ENCODE measurements at places on chromosomes 6 and 20.

DNA sequence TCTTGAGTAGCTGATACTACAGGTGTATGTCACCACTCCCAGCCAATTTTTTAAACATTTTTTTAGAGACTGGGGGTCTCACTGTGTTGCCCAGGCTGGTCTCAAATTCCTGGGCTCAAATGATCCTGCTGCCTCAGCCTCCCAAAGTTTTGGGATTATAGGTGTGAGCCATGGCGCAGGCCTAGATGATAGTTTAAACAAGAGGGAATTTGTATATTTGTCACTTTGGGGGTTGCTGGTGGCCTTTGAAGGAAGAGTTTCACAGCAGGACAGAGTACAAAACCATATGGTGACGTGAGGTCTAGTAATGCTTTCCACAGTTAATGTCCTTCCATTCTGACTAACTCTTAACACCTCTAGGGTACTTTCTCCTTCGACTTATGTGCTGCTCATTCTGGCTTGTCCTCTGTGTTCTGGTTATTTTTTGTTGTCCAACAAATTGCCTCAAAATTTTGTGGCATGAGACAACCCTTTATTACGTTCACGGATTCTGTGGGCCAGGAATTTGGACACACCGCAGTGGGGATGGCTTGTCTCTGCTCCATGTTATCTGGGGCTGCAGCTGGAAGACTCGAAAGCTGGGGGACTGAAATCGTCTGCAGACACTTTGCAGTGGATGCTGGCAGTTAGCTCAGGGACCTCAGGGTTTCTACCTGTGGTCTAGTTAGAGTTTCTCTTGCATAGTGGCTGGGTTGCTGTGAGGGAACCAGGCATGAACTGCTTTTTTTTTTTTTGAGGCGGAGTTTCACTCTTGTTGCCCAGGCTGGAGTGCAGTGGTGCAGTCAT, 23.0 kb upstream of the IER3 start:
- no peak for DNase-seq

GRCh38 chr20:23574977-23575376, 6.7 kb upstream of the CST9L start:
- DNase-seq = no peak

DNA sequence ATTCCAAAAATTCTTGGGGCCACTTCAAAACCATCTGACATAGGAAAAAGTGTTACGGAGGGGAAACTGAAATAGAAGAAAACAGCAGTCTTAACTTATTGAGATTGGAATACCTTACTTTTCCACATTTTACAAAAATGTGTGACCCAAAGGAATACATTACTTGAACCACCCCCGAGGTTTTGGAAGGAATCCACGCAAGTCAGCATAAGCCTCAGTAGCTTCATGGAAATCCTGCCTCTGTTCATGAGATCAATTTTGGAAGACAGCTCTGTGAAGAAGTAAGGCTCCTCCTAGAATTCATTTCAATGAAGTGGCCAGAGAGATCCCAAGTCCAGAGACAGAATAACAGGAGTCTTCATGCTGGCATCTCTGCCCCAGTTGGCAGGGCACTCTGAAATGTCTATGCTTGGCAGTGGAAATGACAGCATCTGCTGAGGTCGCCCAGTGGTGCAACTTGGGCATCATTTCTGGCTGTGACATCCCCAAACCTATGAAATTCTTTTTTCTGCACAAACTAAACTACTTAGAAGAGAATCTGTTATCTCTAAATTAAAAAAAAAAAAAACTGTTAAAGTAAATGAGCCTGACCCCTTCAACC, 132.5 kb downstream of the EPM2A start:
- no peak for DNase-seq

- DNase-seq = no peak
Observed at GRCh38 chr6:3526962-3527650, 70.3 kb upstream of the SLC22A23 start.

GRCh38 chr6:90249458-90249857, 47.2 kb downstream of the BACH2 start:
- peak; percentile 18 for DNase-seq

- DNase-seq = no peak
Observed at GRCh38 chr20:37980383-37980782, 52.9 kb downstream of the TTI1 start.

DNA sequence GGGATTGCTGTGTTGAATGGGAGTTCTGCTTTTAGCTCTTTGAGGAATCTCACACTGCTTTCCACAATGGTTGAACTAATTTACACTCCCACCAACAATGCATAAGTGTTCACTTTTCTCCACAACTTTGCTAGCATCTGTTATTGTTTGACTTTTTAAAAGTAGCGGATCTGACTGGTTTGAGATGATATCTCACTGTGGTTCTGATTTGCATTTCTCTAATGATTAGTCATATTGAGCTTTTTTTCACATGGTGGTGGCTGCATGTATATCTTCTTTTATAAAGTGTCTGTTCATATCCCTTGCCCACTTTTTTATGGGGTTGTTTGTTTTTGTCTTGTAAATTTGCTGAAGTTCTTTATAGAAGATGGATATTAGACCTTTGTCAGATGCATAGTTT, 588.3 kb upstream of the ADGRB3 start:
- no peak for DNase-seq

DNA sequence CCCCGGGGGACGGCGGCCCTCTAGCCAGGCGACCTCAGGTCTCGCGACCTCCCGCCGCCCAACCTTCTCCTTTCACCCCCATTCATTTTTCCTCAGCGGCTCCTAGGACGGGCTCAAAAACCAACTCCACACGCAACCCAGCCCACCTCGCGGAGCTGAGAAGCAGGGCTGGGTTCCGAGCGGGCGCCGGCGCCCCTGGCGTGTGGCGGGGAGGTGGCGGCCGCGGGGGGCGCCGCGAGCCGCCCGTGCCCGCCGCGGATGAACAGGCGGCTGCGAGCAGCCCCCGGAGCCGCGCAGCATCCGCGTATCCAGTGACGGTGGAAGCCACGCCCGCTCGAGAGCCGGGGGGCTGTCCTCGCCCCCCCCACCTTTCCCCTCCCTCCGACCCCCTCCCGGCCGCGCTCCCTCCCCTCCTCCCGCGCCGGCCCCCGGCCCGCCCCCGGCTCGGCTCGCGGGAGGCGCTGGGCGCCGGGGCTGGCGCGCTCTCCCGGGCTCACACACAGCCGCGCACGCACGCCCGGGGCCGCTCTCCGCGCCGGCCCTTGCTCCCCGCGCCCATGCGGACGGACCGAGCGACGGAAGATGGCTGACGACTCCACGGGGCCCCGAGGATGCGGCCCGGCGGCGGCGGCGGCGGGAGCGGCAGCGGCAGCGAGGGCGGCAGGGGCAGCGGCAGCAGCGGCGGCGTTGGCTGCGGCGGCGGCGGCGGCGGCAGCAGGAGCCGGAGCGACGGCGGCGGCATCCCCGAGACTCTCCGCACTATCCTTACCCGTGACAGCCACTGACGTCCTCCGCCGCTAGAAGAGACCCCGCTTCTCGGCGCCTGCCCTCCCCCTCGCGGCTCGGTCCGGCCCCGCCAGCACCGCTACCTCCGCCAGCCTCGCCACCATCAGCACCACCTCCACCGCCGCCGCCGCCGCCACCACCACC, at the start of gene SOBP:
Gene SOBP (plus strand): TSS at position 482 of the 930 bp plus-strand sequence. CDS start 500 bp downstream, outside the sequence.
- DNase-seq = peak; percentile 39

GRCh38 chr6:24945054-24945453, 9.3 kb upstream of the RIPOR2 start:
- DNase-seq = no peak

DNA sequence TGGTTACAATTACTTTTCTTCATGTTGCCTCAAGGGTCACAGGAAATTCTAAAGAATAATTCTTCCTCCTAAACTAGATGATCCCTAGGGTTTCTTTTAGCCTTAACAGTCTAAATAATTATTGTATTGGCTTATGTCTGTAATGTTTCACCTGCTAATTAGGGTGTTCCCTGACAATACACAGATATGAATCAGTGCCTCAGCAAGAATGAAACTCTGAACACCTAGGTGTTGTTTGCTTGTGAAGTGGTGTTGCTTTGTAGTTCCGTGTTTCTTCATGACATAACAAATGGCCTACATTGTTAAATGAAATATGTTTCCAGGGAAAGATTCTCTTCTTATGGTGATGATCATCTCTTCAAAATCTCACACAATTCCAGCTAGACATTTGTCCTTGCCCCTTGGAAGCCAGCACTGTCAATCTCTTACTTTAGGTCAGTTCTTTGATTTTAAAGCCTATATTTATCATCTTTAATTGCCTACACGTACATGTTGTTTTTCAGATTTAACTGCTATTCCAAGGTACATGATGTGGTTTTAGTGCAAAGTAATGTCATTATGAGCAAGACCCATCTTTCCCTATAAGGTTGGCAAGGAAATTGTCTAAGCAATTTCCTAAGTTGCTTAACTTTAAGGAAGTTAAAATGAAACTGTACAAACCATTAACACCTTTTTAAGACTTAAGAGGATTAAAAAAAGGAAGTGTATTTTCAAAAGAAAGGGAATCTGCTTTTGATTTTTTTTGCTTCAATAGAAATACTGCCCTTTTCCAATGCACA, 111.9 kb downstream of the TBC1D7 start:
- no peak for DNase-seq

DNA sequence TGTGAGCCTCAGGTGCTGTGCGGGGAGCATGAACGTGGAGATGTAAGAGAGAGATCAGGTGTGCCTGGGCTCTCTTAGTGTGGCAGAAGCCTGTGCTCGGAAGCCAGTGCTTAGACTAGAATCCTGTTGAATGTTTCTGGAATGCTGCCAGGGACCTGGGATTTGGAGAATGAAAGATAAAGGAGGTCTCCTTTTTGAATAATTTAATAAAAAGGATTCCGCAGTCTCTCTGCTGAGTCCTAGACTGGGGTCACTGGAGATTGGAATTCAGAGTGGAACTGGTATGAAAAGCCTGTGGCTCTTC, 18.8 kb upstream of the EFCAB8 start:
- DNase-seq = no peak

- no peak for DNase-seq
Observed at GRCh38 chr6:139879823-139880356, 505.4 kb upstream of the CITED2 start.

GRCh38 chr6:166726201-166726600, 99.2 kb upstream of the RPS6KA2 start:
- no peak for DNase-seq

GRCh38 chr6:134346932-134347545, 29.1 kb upstream of the SGK1 start:
- no peak for DNase-seq

- no peak for DNase-seq
Observed at GRCh38 chr6:131950767-131951575, at the start of gene CCN2. Gene CCN2 (minus strand): TSS chr6:131951372. CDS start chr6:131951172, 200 bp downstream.

GRCh38 chr6:53070806-53071205, 5.6 kb downstream of the FBXO9 start:
- DNase-seq = no peak

DNA sequence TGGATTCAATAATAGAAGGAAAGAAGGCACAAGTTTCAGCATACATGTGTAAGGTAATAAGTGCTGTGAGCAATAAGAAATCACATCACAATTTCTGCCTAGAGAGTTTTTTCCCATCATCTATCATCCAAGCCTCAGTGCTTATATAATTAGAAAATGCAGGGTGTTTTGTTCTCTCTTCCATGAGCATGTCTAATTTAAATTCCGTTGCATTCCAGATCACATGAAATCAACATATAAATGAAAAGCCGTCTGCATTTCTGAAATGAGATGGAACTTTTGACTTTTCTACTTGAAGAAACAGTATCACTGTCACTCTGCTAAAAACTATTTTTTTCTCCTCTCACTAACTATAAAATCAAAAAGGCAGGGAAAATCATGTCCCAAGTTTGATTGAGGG, 74.5 kb upstream of the CD2AP start:
- DNase-seq = no peak

DNA sequence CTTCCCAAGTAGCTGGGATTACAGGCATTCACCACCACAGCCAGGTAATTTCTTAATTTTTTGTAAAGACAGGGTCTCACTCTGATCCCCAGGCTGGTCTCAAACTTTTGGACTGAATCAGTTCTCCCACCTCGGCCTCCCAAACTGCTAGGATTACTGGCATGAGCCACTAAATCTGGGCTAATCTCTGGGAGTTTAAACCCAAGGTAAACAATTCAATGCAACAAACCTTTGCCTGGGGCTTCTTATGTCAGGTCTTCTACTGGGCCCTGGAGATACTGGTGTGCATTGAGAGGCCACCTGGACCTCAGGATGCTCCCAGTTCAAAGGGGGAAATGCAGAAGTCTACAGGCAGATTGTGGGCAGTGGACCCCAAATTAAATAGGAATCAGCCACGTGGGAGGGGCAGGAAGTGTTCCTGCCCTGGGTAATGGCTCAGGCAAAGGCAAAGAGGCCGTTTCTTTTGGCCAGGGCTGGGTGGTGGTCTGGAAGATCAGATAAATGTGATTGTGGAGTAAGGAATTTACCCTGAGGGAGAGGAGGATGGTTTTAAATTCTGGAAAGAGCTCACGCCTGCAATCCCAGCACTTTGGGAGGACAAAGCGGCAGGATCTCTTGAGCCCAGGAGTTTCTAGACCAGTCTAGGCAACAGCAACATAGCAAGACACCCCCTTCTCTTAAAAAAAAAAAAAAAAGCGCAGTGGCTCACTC, 1.3 kb upstream of the MYBL2 start:
- DNase-seq = no peak

- no peak for DNase-seq
Observed at GRCh38 chr20:44552950-44553908, 29.1 kb upstream of the PKIG start.

DNA sequence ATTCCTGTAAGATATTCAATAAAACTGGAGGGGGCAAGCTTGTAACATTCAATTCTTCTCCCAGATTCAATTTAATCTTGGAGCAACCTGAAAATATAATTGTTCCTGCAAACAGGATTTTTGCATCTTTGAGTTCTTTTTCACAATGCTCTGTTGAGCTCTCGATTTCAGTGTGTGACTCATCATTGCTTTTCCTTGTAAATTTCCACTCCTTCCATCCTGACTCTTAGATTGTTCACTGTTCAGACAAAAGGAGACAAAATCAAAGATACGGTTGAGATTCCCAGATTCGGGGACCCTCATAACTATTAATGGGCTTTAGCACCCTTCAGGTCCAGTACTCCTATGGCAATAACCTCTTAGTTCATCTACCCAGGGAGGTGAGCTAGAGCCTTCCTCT, 571.9 kb upstream of the CHD6 start:
- DNase-seq = no peak

GRCh38 chr6:170074435-170074834, 216.4 kb downstream of the DLL1 start:
- DNase-seq = no peak

GRCh38 chr6:22071270-22072041, 225.4 kb downstream of the PRL start:
- no peak for DNase-seq

GRCh38 chr20:23122796-23123655, 36.9 kb upstream of the CD93 start:
- DNase-seq = no peak

Measured in stimulated activated naive CD4-positive, alpha-beta T cell (primary cell).